ENCODE measurements at places on chromosomes 2 and 18. TPM values are rescaled to one million over a fixed set of nuclear protein-coding genes. Genes with fewer than 3 reads are reported as not detected.

NYAP2 gene
- 1.5 TPM for total RNA-seq

- DNase-seq = no peak
Observed at GRCh38 chr2:105231232-105231619, 10.3 kb upstream of the GPR45 start.

GRCh38 chr2:70087702-70088597 lies 673 bp downstream of the PCBP1 start:
- DNase-seq = peak; percentile 65

DNA sequence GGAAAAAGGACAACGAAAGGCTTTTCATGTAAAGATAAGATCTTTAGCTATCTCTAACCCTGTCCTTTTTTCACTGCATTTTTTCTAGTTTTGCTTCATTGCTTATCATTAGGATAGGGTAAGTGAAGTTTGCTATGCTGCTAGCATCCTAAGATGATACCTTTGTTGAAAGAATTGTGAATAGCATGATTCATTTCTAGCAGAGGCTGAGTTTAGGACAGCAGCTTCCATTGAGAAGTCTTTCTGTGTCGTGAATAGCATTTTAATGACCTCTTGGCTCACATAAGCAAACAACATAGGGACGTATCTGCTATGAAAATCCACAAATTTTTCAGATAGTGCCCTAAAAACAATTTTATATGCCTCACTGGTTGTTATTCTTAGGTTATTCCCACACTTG lies 36.4 kb upstream of the GAREM2 start:
- DNase-seq = no peak

DNA sequence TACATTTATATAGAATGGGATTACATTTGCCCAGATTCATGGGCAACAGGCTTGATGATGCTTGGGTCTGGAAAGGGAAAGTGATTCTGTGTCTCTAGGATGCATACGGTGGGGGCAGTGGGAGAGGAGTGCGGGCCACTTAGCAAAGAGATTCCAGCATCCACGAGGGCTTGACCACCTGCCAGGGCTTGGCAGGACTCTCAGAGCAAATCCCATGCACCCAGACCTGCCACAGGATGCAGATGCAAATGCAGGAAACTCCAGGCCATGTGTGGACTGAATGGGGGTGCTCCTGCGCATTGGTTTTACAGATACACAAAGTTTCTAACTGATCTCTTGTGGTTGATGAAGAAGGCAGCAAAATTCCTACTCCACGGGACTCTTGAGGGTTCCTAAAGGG lies 334.7 kb downstream of the CYRIA start:
- DNase-seq = no peak

DNA sequence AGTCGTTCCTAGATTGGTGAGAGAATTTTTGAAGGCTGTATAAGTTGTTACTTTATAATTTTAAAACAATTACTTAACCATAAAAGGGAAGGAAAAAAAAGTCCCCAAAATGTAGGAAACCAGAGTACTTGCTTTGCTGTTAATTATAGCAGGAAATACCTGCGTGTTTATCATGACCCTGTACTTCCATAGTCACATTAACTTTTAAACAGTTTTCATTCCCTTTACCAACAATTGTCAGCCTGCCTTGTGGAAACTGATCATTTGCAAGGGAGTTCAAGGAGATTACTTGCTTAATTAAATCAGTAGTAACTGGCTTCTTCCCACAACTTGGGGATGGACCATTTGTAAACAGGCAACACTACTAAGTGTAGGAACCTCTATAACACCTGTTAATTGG lies 6.4 kb upstream of the ITPRID2 start:
- DNase-seq = no peak

DNA sequence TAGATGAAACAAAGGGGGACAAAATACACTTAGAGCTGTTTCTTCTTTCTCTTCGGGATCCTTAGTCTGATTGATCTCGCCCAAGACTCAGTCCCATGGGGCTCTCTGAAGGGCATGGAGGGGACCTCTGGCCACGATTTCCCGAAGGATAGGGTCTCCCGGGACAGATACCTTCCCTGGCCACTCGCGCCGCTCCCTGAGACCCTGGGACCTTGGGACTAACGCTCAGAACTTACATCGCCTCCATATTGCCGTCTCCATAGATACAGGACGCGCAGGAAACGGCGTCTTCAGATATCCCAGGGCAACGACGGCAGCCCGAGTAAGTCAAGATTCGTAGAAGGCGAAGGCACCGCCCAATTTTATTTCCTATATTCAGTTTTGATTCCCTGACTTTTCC lies at the start of gene CFAP65:
TSS of gene CFAP65 (minus strand) at position 265 of the 400 bp plus-strand sequence. CDS start 2,468 bp downstream, outside the sequence.
- no peak for DNase-seq

DNA sequence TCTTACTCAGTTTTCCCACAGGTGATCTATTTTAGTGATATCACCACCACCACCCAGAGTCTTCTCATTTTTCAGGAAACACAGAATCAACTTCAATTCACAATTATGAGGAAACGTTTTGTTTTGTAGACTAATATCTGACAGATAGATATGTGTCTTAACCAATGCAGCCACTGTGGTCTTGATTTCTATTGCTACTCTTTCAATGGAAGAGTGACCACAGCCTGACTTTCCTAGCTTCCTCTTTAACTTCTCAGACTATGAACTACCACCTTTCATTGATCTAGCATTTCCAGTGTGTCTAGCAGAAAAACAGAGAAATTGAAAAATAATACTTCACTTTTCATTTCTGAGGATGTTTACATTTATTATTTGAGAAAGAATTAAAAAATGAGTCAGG lies 20.5 kb downstream of the ADAM17 start:
- DNase-seq = no peak

DNA sequence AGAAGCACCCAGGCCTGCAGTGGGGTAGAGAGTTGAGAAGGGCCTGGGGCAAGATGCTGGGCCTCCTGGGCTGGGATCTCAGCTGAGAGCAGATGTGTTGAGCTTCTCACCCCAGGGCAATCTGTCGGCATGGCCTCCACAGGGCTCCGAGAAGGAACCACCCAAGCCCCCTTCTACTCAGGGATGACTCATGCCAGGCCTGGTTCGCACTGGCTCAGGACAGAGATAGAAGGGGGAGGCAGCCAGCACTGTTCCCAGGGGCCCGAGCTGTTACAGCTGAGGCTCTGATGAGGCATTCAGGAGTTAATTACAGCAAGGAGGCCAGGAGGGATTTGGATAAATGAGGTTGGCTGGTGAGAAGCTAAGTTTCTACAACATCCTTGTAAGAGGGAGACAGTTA lies 62.5 kb downstream of the CENPO start:
- peak; percentile 65 for DNase-seq

GRCh38 chr18:42025974-42026625 lies 71.1 kb downstream of the PIK3C3 start:
- DNase-seq = no peak

Data from ureter (tissue), 1 donor.